ENCODE measurements at places on chromosomes 5 and 9. TPM values are rescaled to one million over a fixed set of nuclear protein-coding genes. Genes with fewer than 3 reads are reported as not detected.

DNA sequence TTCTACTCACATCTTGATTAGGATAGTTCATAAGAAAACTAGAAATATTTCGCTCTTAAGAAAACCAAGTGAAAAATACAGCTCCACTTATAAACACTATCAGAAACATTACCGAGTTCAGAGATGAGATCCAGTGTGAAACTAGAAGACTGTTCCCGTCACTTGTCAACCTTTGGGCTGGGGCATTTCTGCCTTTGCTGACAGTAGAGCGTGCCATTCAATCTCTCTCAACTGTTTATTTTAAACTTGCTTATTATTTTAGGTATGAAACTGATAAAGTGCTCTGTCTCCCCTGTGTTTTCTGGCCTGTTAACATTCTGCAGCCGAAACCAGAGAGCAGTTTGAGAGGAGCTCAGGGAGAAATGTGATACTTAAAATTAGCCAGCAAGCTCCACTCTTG lies 16.7 kb downstream of the MRRF start:
- no peak overlapping the region for H3K27ac ChIP-seq
- no peak overlapping the region for H3K4me3 ChIP-seq
- H3K36me3 ChIP-seq, result no peaks in the 10 kb centered on the region
- no peaks in the 10 kb centered on the region for H3K4me1 ChIP-seq

DNA sequence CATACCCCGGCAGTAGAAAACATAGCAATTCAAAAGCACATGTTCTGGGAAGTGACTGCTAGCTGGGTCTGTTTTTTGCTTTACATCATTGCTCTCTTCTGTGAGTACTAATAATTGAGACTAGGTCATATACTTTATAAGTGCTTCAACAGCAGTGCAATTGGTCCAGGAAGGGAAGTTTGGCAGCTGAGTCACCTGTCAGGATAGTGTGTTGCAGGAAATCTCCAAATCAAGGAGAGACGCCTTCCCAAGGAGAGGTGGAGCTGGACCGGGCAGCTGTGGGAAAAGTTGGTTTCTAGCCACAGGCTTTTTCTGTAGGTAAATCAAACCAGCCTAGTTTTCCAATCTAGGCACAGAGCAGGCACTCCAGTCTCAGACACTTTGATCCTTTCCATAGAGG lies 330.1 kb downstream of the ENC1 start:
- DNase-seq, result no peak
- no peaks in the 10 kb centered on the region for H3K36me3 ChIP-seq
- no peak overlapping the region for H3K4me3 ChIP-seq

The ARHGEF37 gene
- total RNA-seq, result 3.2 TPM

The MEGF10 gene
- 8.7 TPM for total RNA-seq

- H3K4me1 ChIP-seq, result no peaks in the 10 kb centered on the region
- no peaks in the 10 kb centered on the region for H3K27me3 ChIP-seq
- no peak for DNase-seq
- no peak overlapping the region for H3K27ac ChIP-seq
- H3K36me3 ChIP-seq, result no peaks in the 10 kb centered on the region
Observed at GRCh38 chr5:9338796-9339195, 207.1 kb downstream of the SEMA5A start.

GRCh38 chr9:20948703-20949102 lies 82.7 kb downstream of the HACD4 start:
- peaks cover 5% of the 10 kb centered on the region for H3K36me3 ChIP-seq
- H3K27me3 ChIP-seq, result no peaks in the 10 kb centered on the region
- no peak for DNase-seq

DNA sequence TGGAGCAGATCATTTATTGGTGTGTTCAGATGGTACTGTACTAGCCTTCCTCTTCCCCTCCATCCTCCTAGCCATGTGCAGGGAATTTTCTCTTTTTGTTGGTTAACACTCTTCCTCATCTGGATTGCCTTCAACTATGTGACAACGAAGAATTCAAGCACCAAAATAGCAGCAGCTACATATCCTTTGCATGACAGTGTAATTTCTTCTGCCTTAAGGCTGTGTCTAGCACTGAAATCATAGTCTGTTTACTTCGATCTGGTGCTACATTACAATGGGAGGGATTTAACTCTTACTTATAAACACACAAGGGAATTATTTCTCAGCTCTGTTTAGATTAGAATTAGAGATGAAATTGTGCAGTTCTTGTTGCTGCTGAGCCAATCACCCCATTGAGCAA lies 260.4 kb downstream of the ARL15 start:
- H3K27me3 ChIP-seq, result no peaks in the 10 kb centered on the region
- H3K27ac ChIP-seq, result no peak overlapping the region
- no peaks in the 10 kb centered on the region for H3K4me1 ChIP-seq

DNA sequence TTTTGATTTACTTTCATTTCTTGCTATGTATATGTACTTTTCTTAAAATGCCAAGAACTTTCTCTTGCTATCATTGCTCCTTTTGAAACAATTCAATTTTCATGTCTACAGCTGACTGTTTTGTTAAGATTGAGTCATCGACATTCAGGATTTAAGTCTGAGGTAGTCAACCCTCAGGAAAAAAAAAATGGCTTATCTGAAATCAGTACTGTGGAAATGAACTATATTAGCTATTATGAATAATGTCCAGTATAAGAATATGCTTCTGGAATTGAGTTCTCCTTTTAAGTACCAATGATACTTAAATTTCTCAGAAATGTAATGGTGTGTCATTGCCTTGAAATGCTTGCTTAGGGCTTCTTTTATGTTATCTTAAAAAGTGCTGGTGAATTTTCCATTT lies 37.9 kb downstream of the TNFAIP8 start:
- no peaks in the 10 kb centered on the region for H3K36me3 ChIP-seq
- H3K27me3 ChIP-seq, result no peaks in the 10 kb centered on the region
- no peak for DNase-seq
- no peak overlapping the region for H3K27ac ChIP-seq
- H3K4me1 ChIP-seq, result no peaks in the 10 kb centered on the region

DNA sequence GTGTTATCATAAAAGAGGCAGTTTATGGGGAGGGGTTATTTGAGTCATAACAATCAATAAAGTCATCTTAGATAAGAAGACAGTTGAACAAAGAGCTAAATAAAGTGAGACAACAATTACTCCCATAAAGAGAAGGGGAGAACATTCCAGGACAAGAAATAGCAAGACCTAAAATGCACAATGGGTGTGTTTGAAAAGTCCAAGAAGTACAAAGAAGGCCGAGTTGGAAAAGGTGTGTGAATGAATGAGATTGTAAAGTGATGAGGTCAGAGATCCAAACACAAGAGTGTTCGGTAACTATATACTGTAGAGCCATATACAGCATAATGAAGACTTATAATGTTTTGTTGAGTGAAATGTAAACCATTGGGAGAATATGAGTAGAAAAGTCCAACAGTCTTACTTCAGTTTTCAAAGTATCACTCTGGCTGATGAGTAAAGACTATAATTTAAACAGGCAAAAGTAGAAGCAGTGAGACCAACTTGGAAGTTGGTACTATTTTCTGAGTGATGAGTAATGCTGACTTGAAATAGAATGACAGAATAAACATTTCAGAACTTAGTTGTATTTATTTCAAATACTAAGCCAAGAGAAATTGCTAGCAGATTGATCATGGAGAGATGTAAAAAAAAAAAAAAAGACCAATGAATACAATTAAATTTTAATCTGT lies 868.7 kb upstream of the CDH9 start:
- DNase-seq, result no peak
- H3K36me3 ChIP-seq, result no peaks in the 10 kb centered on the region
- no peaks in the 10 kb centered on the region for H3K27me3 ChIP-seq

DNA sequence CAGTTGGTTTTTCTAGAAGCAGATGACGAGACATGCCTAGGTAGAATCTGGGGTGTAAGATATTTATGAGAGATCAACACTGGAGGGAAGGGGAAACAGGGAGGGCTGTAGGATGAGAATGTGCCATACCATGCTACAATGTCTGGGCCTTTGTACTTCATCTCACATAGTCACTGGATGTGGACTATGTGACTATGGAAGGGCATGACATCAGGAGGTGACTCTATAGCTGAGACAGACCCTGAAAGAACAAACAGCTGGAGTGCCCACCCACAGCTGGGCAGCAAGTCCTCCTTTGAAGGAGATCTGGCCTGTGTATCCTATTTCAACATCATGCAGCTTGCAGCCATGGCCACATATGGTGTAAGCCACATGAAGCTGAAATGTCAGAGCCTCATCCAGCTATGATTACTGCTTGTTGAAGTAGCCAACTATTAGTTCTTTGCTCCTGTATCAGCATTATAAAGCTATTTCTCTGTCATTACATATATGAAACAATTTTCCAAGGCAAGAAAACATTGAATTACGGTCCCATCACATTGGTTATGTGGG lies 46.2 kb upstream of the KIF2A start:
- no peak for DNase-seq
- no peaks in the 10 kb centered on the region for H3K4me1 ChIP-seq
- H3K36me3 ChIP-seq, result no peaks in the 10 kb centered on the region

The ARSI gene
- total RNA-seq, result 0.35 TPM

The SH2D3C gene
- 7.0 TPM for total RNA-seq

GRCh38 chr5:156201788-156202403 lies 125.1 kb upstream of the SGCD start:
- H3K27me3 ChIP-seq, result no peaks in the 10 kb centered on the region
- no peak for DNase-seq
- no peak overlapping the region for H3K27ac ChIP-seq

The NME5 gene
- 7.0 TPM for total RNA-seq

DNA sequence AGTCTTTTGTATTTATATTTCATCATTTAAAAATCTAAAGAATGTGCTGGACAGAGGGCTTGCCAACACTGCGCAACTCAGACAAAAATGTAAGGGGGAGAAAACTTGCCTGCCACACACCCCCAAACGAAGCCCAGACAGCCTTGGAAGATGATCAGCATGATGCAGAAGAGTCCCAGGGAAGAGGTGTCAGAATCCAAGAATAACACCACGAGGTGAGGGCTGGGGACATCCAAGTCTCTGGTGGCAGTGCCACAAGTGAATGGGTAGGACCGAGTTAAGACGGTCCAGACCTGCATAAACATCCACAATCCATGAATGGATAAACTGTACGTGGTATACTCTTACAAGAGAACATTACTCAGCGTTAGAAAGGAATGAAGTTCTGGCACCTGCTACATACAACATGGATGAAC lies 10.4 kb downstream of the EPB41L4B start:
- H3K27me3 ChIP-seq, result no peaks in the 10 kb centered on the region
- H3K4me3 ChIP-seq, result no peak overlapping the region
- no peak for DNase-seq
- no peaks in the 10 kb centered on the region for H3K36me3 ChIP-seq
- H3K4me1 ChIP-seq, result peaks cover 8% of the 10 kb centered on the region

- no peaks in the 10 kb centered on the region for H3K27me3 ChIP-seq
- no peak overlapping the region for H3K27ac ChIP-seq
- H3K4me3 ChIP-seq, result no peak overlapping the region
- H3K36me3 ChIP-seq, result no peaks in the 10 kb centered on the region
Observed at GRCh38 chr9:110969971-110970386, 68.3 kb downstream of the LPAR1 start.

The DNAI1 gene
- total RNA-seq, result not detected

- H3K27ac ChIP-seq, result no peak overlapping the region
- no peaks in the 10 kb centered on the region for H3K27me3 ChIP-seq
- H3K36me3 ChIP-seq, result no peaks in the 10 kb centered on the region
- H3K4me1 ChIP-seq, result no peaks in the 10 kb centered on the region
- no peak for DNase-seq
Observed at GRCh38 chr5:154115291-154115690, 75.2 kb upstream of the GALNT10 start.

The STING1 gene
- total RNA-seq, result 39.1 TPM

GRCh38 chr9:127905788-127906191 lies 6.4 kb upstream of the ST6GALNAC6 start:
- no peak for DNase-seq
- H3K4me3 ChIP-seq, result no peak overlapping the region
- H3K4me1 ChIP-seq, result peaks cover 13% of the 10 kb centered on the region
- peaks cover 20% of the 10 kb centered on the region for H3K36me3 ChIP-seq

The FGD3 gene
- 0.89 TPM for total RNA-seq

The TMED9 gene
- total RNA-seq, result 265 TPM

DNA sequence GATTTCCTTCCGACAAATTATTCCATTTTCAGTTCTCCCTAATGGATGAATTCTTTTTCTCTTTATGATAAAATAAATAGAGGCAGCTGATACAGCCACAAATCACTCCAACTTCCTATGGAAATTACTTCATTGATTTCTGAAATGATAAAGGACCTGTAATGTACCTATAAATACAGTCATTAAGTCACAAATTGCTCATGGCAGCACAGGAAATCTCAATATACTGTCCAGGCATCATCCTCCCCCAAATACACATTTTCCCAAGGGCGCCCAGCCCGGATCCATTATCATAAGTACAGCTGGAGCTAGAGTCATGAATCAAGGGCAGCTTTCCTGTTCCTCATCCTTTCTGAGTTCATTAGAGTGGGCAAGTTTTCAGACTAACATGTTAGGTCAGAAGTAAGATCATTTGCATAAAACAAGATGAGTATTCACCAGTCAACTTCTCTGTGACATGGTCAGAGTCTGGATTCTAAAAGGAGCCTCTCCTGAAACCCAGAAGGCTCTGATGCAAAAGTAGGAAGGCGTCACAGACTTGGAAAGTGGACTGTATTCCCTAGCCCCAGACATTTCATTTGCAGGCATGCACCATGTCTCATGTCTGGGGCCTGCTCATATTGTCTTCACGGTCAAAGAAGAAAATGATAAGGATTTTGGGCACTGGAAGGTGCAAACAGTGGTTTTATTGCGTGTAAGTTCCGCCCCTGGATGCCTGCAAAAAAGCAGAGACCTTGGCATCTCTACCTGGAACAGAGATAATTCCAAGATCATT lies 383.2 kb downstream of the PLK2 start:
- H3K27me3 ChIP-seq, result no peaks in the 10 kb centered on the region
- no peaks in the 10 kb centered on the region for H3K36me3 ChIP-seq
- H3K27ac ChIP-seq, result no peak overlapping the region

DNA sequence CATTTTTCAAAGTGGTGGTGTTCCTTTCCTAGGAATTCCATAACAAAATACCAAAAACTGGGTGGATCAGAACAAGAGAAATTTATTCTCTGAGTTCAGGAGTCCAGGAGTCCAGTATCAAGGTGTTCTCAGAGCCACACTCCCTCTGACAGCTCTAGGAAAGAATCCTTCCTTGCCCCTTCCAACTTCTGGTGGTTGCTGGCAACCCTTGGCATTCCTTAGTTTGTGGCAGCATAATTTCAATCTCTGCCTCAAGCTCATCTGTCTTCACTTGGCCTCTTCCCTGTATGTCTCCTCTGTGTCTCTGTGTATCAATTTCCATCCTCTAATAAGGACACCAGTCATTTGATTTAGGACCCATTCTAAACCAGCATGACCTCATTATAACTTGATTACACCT lies 243.7 kb downstream of the MPDZ start:
- no peaks in the 10 kb centered on the region for H3K36me3 ChIP-seq
- H3K27ac ChIP-seq, result no peak overlapping the region
- H3K27me3 ChIP-seq, result no peaks in the 10 kb centered on the region
- H3K4me3 ChIP-seq, result no peak overlapping the region
- no peaks in the 10 kb centered on the region for H3K4me1 ChIP-seq
- no peak for DNase-seq

The SV2C gene
- 0.19 TPM for total RNA-seq

The CARTPT gene
- 75.4 TPM for total RNA-seq

The SLC46A2 gene
- total RNA-seq, result not detected

The TMC1 gene
- total RNA-seq, result 0.31 TPM

The FOXD4L3 gene
- not detected for total RNA-seq
